ENCODE measurements at places on chromosomes 12 and 14. TPM values are rescaled to one million over a fixed set of nuclear protein-coding genes. Genes with fewer than 3 reads are reported as not detected.

Gene PTPRB
- 0.31 TPM for total RNA-seq

Gene GALNT8
- total RNA-seq = 0.50 TPM

Gene ERP27
- total RNA-seq = 3.7 TPM

Gene DNAI7
- 0.17 TPM for total RNA-seq

Gene RNFT2
- total RNA-seq = 17.2 TPM

Gene SUSD6
- 139 TPM for total RNA-seq

Gene PCED1B
- 39.5 TPM for total RNA-seq

Gene USP44
- total RNA-seq = 0.59 TPM

Gene OR4K5
- total RNA-seq = not detected

Gene NAP1L1
- 371 TPM for total RNA-seq

Gene PTCSC3
- total RNA-seq = not detected

Gene FAM161B
- total RNA-seq = 3.8 TPM

Gene PRH2
- total RNA-seq = not detected

Gene ADAMTS20
- not detected for total RNA-seq

Gene KRT2
- not detected for total RNA-seq

Gene ANO2
- not detected for total RNA-seq

Gene AICDA
- not detected for total RNA-seq

Gene PROX2
- total RNA-seq = 1.5 TPM

Gene KLHDC1
- total RNA-seq = 2.4 TPM

Gene TMPRSS12
- not detected for total RNA-seq

Gene TOMM20L
- not detected for total RNA-seq

Gene RHEBL1
- total RNA-seq = 21.9 TPM

Gene HOTAIR
- total RNA-seq = not detected

Gene TAS2R31
- 4.8 TPM for total RNA-seq

Gene TXNDC16
- total RNA-seq = 6.4 TPM

Gene SIX4
- total RNA-seq = not detected

Gene KCNC2
- total RNA-seq = not detected

Gene HSPB8
- not detected for total RNA-seq

Gene SOAT2
- total RNA-seq = 0.26 TPM

Gene PLD4
- total RNA-seq = not detected

Gene SLC7A7
- total RNA-seq = 0.36 TPM

Gene RASSF9
- not detected for total RNA-seq

Gene SLC41A2
- total RNA-seq = 17.6 TPM

Gene CCDC91
- 44.6 TPM for total RNA-seq

Gene LETMD1
- total RNA-seq = 106 TPM

Gene TMEM121
- total RNA-seq = 4.2 TPM

Gene CLEC1B
- total RNA-seq = not detected

Gene OR2AP1
- total RNA-seq = not detected

Gene TPPP2
- not detected for total RNA-seq

Gene CRIP1
- total RNA-seq = 39.0 TPM

Gene RESF1
- 107 TPM for total RNA-seq

Gene IL22
- 1.0 TPM for total RNA-seq

Gene SMCO2
- 1.1 TPM for total RNA-seq

Gene PYGL
- 2.3 TPM for total RNA-seq

Gene SLC16A7
- 26.1 TPM for total RNA-seq

Gene TRIM9
- 0.11 TPM for total RNA-seq
